ENCODE measurements at places on chromosomes 4 and X.

- DNase-seq: no peak
Measured at GRCh38 chr4:42152507-42153504, at the start of gene BEND4. BEND4 (minus strand) TSS chr4:42152655; CDS start chr4:42152143, 512 bp downstream.

DNA sequence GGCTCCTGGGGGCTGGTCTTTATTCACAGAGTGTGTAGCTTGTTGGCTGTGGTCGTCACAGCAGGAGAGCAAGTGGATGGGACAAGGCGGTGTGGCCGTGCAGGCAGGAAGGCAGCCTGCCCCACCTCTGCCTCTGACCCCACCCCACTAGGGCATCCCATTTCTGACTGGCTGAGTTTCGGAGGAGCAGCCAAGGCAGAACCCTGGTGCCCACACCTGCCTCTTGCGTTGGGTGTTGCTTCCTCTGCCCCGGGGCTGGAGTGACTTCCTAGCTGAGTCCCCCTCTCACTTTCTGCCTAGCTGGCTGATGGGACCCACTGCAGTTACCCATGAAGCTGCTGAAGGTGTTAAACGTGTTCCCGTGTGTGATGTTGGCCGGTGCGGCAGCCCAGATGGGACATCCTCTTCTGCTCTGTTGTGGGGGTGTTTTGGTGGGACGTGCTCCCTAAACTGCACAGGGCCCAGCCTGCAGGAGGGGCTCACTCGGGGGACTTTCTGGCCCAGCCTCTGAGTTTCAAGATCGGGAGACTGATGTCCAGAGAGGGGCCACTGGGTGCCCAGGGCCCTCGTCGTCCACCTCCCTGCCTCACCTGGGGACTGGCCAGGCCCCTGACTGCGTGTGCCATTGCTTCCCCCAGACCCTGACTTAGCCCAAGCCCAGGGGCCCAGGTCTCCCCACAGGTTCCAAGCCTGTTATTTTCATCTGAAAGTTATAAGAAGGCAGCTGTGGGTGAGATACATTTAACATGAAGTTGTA, 101.5 kb downstream of the PSAPL1 start:
- DNase-seq: no peak

GRCh38 chr4:159382856-159383561, 280.1 kb downstream of the RAPGEF2 start:
- DNase-seq: no peak

DNA sequence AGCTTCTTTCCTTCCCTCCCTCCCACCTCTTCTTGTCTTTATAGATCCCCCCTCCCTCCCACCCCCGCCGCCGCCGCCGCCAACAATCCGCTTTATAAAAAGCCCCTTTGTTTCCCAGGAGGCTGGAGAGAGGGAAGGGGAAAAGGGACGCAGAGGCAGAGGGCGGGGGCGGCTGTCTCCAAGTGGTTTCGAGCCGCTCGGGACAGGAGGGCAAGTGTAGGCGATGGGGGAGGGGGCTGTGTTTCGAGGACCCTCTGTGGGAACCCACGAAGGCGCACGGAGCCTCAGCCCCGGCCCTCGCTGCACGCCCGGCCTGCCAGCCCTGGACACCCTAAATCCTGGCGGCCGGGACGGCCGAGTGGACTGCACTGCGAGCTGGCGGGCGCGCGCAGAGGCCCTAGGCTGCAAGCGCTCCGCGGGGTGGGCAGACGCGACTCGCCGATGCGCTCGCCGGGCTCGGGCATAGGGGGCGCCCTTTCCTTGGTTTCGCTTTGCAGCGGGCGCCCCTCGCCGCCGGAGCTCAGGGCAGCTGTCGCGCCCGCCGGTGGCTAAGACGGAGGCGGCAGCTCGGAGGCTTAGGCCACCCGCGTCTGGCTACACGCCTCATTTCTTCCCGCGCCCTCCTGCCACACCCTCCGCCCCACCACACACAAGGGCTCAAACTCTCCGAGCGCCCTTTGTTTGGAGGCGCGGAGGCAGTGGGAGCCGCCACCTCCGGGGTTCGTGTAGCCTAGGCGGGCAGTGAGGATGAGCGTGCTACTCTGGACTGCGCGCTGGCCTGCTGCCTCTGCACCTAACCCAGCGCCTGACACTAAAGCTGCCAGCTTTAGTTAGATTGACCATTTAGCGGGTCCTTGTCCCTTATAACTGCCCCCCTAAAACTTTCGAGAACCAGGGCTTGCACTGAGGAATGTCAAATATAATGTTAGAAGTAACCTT, 2.2 kb downstream of the MAMLD1 start:
- DNase-seq: peak; percentile 45

- no peak for DNase-seq
Measured at GRCh38 chr4:589219-589963, 13.3 kb upstream of the TMEM271 start.

DNA sequence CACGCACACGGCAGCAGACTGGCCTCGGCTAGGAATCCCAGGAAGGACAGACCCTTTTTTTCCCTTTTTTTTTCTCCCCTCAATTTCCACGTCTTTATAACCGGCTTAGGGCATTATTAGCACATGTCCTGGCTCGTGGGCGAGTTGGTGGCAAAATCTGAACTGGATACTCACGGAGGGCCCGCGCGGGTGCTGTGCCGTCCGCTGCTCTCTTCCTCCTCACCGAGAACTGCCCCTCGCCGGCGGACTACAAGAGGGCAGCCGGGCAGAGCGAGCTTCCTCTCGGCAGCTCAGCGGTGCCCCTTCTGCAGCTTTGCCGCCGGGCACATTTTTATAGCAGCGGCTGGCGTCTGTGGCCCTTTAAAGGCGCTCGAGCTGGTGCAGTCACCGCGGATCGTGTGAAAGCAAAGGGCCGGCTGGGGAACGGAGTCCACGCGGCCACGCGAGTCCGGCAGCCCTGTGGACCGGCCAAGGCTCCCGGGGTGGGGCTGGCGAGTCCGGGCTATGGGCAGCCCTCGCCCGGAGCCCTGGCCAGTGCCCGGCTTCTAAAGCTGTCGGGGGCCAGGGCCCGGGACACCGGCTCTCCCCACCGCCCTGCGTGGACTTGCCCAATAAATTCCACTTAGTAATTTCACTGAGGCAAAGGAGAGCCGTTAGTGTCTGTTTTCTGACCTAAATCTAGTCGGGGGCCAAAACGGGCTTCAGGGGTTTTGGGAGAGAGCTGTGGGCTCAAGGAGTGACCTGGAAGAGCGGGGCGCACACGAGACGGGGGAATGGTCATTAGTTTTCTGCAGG, 1.3 kb upstream of the CITED1 start:
- no peak for DNase-seq

- DNase-seq: no peak
Measured at GRCh38 chr4:47010912-47011446, 17.6 kb upstream of the GABRA4 start.

DNA sequence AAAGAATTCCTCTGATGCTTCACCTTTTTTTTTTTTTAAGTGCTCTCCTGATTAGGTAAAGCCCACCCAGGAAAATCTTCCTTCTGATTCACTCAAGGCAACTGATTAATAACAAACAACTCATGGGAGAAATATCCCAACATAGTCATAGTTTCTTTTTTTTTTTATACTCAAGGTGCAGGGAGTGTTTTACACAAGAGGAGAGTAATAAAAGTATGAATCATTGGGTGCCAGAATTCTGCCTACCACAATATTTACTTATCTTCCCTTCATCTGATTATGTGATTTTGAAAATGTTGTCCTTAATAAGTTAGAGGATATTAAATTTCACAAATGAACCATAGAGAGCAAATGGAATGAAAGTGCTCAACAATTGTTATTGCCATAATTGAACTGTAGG, 329.9 kb downstream of the TECRL start:
- no peak for DNase-seq

DNA sequence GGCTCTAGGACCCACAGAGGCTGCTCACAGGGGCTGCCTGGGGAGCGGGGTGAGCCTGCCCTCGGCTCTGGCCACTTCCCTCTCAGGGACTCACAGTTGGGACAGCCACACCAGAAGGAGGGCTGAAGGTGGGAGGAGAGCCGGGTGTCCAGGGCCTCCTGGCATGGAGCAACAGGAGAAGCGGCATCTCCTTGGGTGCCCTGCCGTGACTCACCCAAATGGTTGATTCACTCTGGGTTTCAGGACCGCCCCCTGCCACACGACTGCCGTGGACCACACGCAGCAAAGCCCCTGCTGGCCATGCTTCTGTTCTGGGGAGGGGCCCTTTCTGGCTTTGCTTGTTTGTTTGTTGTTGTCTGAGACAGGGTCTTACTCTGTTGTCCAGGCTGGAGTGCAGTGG, 86.0 kb upstream of the AFAP1 start:
- DNase-seq: no peak

DNA sequence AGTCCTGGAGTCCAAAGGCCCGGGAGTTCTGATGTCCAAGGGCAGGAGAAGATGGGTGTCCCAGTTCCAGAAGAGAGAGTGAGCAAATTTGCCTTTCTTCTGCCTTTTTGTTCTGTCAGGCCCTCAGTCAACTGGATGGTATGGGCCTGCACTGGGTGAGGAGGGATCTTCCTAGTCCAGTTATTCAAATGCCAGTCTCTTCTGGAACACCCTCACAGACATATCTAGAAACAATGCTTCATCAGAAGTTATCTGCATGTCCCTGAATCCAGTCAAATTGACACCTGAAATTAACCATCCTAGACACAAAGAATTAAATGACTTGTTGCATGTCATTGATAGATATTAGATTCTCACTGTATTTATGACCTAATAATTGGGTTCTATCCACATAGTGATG, 48.5 kb upstream of the TSPAN5 start:
- no peak for DNase-seq

GRCh38 chrX:43679778-43680177, 23.7 kb downstream of the MAOA start:
- DNase-seq: no peak

DNA sequence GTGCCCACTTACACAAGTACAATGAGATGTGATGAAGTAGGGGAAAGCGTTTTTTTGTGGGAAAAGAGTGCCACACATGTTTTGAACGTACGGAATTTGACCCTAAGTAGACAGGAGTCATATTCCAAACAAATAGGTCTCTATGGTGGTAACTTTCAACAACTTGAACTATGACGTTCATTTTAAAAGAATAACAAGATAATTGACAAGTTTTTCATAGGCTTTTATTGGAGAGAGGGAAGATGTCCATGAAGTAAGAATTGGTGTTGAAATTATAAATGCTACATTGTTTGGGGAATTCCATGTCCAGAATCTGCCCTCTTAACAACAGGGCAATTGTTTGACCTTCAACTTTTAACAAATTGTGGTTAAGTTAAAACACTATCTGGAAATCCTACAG, 126.5 kb downstream of the GASK1B start:
- no peak for DNase-seq

DNA sequence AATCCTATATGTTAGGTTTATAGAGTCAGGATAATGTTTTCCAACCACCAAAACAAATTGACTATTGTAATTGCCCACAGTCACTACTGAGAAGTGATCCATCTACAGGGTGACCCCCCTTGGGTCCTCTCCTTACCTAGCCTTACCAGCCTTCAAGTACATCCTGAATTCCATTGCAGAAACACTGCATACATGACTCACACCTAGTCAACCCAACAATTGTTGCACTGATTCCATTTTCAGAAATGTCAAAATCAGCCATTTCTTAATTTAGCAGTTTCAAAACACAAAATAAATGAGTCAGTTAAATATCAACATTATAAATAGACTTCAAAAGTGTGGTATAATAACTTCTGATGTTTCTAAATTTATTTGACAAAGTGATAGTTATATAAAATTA, 106.3 kb upstream of the TNIP3 start:
- DNase-seq: no peak

- no peak for DNase-seq
Measured at GRCh38 chrX:139759637-139760036, 51.7 kb upstream of the MCF2 start.

- no peak for DNase-seq
Measured at GRCh38 chr4:142413485-142413884, 432.6 kb downstream of the INPP4B start.

DNA sequence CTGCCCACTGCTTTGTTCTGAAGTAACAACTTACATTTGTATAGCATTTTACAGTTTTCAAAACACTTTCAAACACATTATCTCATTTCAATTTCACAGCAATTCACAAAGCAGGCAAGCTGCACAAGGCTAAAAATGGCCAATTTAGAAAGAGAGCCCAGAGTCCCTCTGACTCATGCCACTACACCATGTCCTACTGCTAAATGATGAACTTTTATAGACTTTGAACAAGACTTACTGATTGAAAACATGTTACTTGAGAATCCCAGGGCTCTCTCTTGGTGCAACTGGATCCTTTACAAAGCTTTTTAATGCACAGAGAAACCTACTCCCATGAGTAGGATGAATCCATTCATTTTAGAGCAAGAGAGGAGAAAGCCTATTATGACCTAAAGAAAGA, 5.8 kb upstream of the G3BP2 start:
- no peak for DNase-seq

- DNase-seq: peak; percentile 3
Measured at GRCh38 chr4:10161840-10162239, 45.2 kb upstream of the WDR1 start.

DNA sequence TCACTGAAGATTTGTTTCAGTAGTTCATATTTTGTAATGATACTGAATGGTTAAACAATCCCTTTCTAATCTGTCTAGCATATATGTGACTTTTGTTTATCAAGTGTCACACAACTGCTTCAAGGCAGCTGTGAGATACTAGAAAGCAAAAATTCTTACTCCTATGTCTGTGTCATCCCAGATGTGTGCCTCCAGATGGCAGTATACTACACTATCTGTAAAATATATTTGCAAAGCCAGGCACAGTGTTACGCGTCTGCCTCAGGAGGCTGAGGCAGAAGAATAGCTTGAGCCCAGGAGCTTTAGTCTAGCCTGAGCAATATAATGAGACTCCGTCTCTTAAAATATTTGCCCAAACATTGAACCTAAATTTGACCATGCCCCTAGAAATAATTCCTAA, 4.0 kb downstream of the NUDT10 start:
- DNase-seq: no peak

GRCh38 chr4:15333692-15334633, 93.9 kb upstream of the C1QTNF7 start:
- no peak for DNase-seq

DNA sequence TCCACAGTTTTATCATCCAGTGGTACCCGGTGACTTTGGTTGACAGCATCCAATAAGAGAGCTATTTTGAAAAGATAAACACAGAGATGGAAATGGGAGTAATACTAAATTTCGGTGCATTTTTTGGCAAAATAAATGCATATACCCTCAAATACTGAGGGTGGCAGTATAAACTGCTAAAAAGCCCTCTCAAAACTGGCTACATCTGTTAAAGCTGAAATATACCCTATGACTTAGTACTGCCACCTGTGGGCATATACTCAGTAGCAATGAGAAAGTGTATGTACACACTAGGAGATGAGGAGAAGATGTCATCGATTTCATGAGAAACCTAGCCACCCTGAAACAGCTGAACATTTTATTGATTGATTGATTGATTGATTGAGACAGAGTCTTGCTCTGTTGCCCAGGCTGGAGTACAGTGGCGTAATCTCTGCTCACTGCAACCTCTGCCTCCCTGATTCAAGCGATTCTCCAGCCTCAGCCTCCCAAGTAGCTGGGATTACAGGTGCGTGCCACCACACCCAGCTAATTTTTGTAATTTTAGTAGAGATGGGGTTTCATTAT, 12.2 kb upstream of the TMEM128 start:
- no peak for DNase-seq

DNA sequence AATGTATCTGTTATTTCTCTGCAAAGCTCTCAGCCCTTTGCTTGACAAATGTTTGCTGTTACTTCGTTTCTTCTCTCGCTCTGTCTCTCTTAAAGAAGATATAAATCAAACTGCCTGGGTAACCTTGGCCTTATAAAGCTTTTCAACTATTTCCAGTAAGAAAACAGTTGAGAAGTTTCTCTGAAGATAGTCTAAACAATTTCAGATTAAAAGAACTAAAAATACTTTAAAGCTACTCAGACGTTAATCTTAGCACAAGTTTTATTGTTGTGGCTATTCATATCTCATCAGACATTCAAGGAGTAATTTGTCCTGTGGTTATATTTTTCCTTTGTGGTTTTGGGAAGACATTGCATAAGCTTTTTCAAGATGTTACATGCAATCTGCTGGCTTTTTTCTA, 22.6 kb downstream of the HOPX start:
- no peak for DNase-seq

Data from activated T-cell treated with anti-CD3 and anti-CD28 coated beads for 1 hour (primary cell).